Amniotic stem cell (primary cell): ENCODE measurements at places on chromosomes 4 and X.

GRCh38 chr4:81071013-81071412 lies 40.5 kb downstream of the BMP3 start:
- no peak for DNase-seq

GRCh38 chr4:90061881-90062280 lies 65.3 kb upstream of the CCSER1 start:
- no peak for DNase-seq

GRCh38 chr4:84491481-84491880 lies 7.6 kb downstream of the NKX6-1 start:
- no peak for DNase-seq

DNA sequence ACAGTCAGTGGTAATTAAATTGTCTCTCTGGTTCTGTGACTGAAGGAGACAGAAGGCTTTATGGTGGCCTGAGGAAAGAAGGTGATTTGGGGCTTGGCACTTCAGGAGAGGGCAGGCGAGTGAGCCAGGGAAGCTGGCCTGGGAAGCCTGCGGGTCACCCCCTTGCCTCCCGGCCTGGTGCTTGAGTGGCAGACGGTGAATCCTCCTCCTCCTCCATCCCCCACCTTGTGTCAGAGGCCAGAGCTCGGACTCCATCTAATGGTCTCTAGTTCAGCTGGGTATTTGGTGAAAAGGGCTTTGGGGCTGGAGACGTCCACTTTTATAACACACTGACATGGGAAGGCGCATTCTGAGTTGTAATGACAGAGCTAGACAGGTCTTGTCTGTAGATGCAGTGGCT lies 8.7 kb downstream of the TMEM187 start:
- DNase-seq, result no peak

- DNase-seq, result no peak
Observed at GRCh38 chrX:140933016-140933415, 69.4 kb upstream of the SPANXB1 start.

GRCh38 chrX:43589735-43590134 lies 66.4 kb upstream of the MAOA start:
- no peak for DNase-seq

DNA sequence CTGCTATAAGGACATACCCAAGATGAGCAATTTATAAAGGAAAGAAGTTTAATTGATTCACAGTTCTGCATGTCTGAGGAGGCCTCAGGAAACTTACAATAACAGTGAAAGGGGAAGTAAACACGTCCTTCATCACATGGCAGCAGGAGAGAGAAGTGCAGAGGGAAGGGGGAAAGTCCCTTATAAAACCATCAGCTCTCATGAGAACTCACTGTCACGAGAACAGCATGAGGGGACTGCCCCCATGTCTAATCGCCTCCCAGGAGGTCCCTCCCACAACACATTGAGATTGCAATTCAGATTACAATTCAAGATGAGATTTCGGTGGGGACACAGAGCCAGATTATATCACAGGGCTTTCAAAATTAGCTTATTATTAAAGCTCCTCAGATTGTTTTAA lies 209.5 kb upstream of the PPP3CA start:
- DNase-seq, result no peak

- no peak for DNase-seq
Observed at GRCh38 chr4:108034565-108034964, 44.9 kb downstream of the HADH start.

DNA sequence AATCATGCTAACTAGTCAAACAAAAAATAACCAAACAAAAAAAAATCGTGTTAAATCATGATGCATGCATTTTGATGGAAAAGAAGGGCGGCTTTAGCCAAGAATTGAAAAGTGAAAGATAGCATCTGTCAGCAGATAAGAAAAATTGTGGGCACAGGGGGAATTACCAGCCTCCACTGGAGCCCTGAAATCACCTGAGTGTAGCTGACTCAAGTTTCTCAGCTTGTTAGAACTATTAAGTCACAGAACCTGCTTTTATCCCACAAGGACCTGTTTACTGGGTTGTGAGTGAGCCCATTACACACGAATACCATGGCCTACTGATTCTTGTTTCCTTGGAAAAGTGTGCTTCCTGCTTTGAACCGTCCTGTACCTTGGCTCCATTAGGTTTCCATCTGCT lies 85.2 kb downstream of the COX18 start:
- DNase-seq, result no peak

- peak; percentile 78 for DNase-seq
Observed at GRCh38 chr4:141375855-141376254, 155.2 kb downstream of the ZNF330 start.

DNA sequence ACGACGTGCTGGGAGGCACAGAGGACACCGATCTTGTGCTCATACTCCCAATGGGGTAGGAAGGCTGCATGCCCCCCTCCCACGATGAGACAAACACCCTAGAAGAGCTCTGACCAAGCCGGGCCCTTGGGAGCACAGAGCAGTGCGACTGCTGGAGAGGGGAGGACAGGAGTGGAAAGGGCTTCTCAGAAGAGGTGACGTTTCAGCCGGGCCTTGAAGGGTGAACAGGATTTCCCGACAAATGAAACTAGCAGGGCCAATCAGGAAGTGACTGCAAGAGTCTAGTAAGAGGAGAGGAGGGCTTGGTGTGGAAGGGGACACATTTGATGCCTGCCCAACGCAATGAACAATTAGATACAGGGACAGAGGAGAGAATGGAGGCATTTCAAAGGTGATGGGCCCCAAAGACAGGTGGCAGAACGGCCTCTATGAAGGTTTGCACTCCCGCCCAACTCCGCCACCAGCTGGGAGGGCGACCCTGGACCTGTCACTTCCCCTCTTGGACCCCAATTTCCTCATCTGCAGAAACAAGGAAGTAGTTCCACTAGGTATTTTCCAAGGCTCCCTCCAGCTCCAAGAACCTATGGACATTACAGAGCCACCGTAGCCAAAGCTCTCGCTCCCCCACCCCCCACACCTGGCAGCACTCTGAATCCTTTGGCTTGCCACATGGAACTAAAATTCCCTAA lies 3.9 kb downstream of the HCFC1 start:
- no peak for DNase-seq

DNA sequence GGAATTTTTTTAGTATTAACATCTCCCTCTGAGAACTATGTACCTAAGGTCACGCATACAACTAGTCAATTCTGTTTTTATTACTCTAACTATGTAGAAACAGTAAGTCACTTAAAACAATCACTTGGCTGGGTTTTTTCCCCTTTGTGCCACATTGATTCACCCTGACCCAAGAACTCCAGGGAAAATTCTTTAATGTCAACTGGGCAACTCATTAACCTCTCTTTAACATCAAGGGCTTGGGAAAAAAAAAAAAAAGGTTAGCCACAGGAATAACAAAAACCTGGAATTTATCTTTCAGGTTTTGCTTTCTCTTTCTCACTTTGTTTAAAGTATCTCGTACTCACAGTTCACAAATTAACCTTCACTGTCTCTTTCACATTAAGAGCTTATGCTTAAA lies 8.1 kb downstream of the RPL9 start:
- DNase-seq, result no peak

DNA sequence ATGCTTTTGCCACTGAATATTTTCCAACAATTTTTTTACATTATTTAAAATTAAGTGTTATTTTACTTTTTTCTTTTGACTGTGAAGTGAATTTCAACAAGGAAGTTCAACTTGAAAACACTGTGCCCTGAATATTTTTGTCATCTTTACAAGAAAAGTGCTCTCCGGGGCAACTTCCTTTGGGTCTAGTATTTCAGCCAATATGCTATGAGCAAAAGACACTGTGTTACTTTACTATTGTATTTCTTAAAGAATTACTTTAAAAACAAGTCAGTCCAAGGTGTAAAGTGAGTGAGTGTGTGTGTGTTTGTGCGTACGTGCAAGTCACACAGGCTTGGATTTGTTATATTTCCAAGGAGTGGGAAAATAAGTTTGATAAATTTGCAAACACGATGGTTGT lies 7.6 kb upstream of the USP53 start:
- no peak for DNase-seq

- no peak for DNase-seq
Observed at GRCh38 chr4:163233321-163233720, 66.6 kb upstream of the NAF1 start.

GRCh38 chrX:28979877-28980276 lies 392.6 kb downstream of the IL1RAPL1 start:
- no peak for DNase-seq

GRCh38 chrX:48911412-48912182 lies at the start of gene SLC35A2:
Gene SLC35A2, minus strand, starts transcription at chrX:48911646. Its CDS starts 10 bp downstream, at chrX:48911636.
- peak; percentile 38 for DNase-seq

DNA sequence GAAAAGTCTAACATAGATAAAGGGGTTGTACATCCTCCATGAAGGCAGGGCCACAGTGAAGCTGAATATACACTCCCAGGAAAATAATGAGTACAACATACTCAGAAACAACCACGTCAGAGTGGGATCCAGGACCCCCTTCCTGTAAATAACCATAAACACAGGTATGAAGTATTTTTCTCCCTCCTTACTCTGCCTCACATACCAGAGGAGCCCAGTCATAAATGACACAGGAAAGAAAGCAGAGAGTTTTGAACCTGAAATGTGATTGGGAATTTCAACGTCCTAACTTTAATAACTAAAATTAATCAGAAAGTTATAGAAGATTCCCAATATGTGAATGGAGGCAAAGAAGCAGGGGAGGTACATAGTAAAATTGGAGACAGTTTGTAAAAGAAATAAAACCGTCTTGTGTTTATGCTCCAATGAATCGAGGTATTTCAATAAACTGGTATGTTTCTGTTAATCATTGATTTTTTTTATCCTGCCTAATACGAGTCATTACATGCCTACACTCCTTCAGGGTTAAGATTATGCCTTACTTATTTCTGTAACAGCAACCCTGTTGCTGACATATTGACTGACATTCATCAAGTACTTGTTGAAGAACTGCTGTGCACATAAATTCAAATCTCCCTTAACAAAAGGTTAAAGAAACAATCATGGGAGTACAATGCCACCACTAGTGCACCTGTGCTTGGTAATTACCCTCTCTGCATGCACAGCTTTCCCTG lies 431.3 kb downstream of the KCNIP4 start:
- no peak for DNase-seq

GRCh38 chr4:123786920-123787319 lies 390.3 kb downstream of the SPRY1 start:
- DNase-seq, result no peak

- DNase-seq, result peak; percentile 80
Observed at GRCh38 chr4:15001248-15001868, 923 bp upstream of the CPEB2 start.

- DNase-seq, result no peak
Observed at GRCh38 chr4:101649790-101650515, 140.6 kb upstream of the BANK1 start.

- DNase-seq, result peak; percentile 16
Observed at GRCh38 chrX:53089224-53089842, 4.6 kb upstream of the KANTR start.

- DNase-seq, result no peak
Observed at GRCh38 chr4:85672959-85673358, 198.0 kb downstream of the ARHGAP24 start.

DNA sequence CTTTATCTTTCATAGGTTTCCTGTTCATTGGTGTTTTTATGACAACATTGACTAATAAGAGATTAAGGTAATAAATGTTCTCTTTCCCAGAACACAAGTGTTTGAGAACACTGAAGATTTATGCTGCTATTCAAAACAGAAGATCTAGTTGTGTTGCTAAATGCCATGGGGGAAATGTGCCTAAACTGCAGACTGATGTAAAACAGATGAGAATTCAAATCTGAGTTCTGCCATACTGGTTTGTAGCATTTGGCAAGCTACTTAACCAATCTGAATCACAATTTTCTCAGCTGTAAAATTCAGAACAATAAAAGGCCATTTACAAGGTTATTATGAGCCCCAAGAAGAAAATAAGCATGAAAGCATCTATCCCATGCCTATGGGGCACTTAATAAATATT lies 2.3 kb downstream of the SLC10A6 start:
- no peak for DNase-seq

DNA sequence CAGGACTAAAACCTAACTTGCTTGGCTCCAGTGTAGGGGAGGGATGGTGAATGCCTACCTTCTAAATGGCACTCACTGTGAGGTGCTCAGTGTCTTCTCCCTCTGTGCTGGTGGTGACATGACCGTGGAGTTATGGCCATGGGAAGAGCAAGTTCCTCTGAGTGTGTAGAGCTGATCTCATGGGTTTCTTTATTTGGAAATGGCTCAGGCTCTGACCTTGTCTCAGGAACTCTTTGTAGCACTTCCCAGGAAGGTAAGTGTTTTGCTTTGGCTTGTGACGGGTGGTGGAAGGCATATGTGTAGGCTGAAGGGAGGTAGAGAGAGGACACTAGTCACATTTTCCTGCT lies 6.4 kb downstream of the MSN start:
- no peak for DNase-seq

GRCh38 chr4:7213807-7214206 lies 21.5 kb downstream of the SORCS2 start:
- DNase-seq, result no peak

DNA sequence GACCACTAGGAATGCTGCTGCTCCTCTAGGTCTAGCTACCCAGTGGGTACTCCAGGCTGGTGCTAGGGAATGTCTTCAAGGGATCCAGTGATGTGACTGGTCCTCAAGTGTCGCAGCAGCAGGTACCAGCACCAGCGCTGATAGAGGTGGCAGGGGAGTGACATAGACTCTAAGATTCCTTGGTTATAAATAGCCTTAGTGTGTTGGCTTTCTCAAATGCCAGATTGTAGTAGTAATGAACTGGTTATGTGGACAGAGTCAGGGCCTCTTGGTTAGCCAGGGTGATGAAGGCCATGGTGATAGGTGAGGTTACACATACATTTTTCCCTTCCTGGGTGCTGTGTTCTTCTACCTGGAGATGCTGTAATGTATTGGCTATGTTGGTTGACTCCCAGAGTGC lies 38.3 kb downstream of the DCLK2 start:
- DNase-seq, result no peak

GRCh38 chrX:13837290-13837745 lies 20.4 kb upstream of the GPM6B start:
- DNase-seq, result no peak

DNA sequence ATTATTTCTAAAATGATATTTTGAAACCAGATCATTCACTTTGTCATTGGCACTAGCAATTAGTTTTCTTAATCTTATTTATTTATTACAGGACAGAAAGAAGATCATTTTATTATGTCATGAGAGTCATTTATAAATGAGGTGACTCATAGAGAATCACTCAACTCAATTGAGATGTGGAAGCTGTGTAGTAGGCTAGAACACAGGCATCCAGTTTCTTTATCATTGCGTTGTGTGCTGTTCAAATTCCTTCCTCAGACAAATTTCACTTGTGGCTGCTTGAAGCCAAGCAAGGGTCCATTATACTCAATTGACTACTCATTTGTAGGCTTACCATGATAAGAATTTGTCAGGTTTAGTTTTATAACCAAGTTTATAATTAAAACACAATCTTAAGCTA lies 87.6 kb downstream of the MRPL1 start:
- no peak for DNase-seq
